RWPE2 (cell line): ENCODE measurements at places on chromosomes 2 and 18.

- no peak for DNase-seq
Observed at GRCh38 chr2:207760453-207760852, 9.3 kb downstream of the FZD5 start.

DNA sequence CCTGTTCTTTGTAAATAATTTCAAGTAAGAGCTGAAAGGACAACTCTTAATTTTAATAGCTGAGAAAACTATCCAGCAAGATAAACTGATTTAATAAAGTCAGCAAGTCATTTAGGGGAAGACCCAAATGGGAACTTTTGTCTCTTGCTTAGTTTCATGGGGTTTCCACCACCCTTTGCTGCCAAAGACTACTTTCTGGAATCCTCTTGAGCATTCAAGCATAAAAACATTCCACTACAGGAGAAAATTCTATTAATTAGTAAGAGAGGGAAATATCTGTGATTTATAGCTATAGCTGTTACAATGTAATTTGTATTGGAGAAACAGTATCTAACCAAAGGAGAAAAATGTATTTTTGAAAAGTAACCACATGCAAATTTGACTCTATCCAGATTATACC, 20.6 kb downstream of the EFEMP1 start:
- DNase-seq = no peak

DNA sequence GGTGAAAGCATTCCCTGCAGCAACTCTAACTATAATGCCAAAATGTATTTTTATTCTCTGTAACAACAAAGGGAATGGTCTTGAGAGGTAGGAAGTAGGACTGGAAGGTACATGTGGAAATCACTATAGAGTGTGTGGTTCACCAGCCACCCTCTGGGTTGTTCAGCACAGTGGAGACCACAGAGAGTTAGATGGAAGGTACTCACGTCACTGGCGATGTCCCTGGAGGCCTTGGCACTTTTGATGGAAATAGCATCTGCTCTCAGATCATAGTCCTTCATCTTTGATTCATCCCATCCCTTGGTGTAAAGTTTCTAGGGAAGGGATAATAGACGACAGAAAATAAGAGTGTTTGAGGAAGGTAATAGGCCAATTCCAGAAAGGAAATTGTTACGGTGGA, 124.0 kb downstream of the NEB start:
- no peak for DNase-seq

DNA sequence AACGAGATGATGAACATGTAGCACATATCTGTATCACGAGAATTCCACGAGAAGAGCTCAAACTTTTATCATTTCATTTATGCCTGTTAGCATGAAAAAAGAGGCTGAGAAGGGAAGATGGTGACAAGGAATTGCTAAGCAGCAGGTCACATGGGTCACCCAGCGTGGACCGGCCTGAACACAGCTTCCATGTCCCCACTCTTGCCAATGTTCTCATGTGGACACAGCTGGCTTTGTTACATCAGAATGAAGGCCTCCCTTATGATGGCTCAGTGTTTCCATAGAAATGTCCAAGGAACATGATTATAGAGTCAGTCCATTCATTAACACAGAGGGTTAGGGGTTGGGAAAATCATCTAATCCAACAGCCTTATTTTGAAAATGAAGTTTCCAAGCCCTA, 215.4 kb downstream of the CMPK2 start:
- no peak for DNase-seq

DNA sequence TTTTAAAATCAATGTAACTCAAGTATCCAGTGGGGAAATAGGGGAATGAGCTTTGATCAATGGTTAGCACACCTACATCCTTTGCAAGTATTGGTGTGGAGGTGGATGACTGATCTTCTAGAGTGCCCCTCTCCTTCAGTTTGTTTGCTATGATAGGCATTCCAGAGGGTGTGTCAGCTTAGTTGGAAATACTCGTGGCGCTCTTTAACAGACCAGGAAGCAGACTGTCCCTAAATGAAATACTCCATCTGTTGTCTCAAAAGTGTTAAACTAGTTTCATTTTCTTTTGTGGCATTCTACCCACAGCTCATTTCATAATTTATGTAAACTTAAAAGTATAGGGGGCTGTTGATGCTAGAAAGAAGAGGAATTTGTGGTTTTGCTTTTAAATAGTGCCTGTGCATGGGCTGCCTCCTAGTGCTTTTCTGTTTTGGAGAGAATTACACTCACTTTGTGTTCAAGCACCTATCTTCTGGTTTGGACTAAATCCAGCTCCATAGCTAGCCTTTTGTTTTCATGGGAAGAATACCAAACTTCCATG, 66.2 kb downstream of the STAT1 start:
- no peak for DNase-seq
